CD4-positive, alpha-beta T cell treated with Interleukin-15 for 4 hours (primary cell): ENCODE measurements at places on chromosomes 4 and X.

DNA sequence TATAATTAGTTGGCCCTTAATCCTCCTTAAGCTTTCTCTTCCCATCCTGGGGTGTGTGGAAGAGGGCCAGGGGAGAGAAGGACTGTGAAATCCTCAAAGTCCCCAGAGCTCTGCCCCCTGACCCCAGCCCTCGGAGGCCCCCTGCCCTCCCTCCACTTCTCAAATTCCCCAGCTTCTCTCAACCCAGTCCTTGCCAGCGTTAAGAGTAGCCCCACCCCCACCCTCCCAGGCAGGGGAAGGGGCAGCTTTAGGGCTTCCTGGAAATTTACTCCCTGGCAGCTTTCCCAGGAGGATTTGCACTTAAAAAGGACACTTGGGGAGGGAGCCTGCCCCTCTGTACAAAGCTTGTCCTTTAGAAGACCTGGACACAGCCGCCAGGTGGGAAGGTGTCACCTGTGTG, 11.8 kb upstream of the CD40LG start:
- no peak for DNase-seq

DNA sequence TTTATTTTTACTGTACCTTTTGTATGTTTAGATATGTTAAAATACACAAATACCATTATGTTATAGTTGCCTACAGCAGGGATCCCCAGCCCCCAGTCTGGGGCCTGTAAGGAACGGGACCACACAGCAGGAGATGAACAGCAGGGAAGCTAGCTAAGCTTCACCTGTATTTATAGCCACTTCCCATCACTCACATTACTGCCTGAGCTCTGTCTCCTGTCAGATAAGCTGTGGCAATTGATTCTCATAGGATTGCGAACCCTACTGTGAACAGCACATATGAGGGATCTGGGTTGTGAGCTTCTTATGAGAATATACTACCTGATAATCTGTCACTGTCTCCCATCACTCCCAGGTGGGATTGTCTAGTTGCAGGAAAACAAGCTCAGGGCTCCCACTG, 73.9 kb downstream of the BMPR1B start:
- DNase-seq, result no peak

- no peak for DNase-seq
These were observed 314.7 kb downstream of the LDB2 start for GRCh38 chr4:16583764-16584163.

- DNase-seq, result no peak
These were observed 27.9 kb downstream of the TRIM61 start for GRCh38 chr4:164949448-164950143.

GRCh38 chrX:25020905-25021449, 5.2 kb upstream of the ARX start:
- DNase-seq, result peak; percentile 12

DNA sequence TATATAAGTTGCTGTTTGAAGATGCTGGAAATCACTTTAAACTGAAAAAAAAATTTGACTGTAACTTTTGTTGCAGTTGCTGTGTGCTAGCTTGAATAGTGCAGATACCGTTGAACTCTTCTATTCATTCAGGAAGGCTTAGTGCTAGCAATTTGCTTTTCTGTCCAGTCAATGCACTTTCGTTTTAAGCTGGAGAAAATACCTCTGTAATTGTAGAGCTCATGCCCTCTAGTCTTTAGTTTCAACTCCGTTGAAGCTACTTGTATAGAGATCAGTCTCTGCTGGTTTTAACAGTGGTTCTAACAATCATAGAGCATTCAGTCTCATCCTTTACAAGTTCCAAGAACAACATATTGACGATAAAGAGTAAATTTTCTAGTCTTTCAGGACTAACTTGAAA, 49.0 kb upstream of the TRPC3 start:
- DNase-seq, result no peak

- DNase-seq, result no peak
These were observed at the start of gene VGLL1 for GRCh38 chrX:136531951-136532350. Gene VGLL1, plus strand, starts transcription at chrX:136532215. Its CDS starts 3,806 bp downstream, at chrX:136536021.

DNA sequence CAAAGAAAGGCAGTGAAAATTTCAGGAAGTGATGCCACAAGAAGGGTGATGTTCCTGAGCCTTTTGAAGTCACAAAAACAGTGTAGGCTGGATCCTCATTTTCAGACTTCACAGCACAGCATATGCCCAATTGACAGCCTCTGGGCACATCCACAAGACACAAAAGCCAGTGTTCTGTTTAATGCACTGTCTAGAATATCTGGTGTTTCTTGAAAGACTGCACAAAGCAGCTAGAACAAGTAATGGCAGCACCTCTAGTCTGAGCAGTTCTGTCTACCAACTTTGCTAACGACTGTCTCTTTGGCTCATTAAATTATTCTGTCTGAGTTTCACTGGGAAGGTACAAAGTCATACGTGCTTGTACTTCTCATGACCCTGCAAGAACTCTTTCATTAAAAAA, 417.1 kb upstream of the GALNT7 start:
- DNase-seq, result no peak

- peak; percentile 25 for DNase-seq
These were observed 17.0 kb upstream of the HPF1 start for GRCh38 chr4:169774466-169775445.

- no peak for DNase-seq
These were observed 316.7 kb upstream of the IGFBP7 start for GRCh38 chr4:57426779-57427395.

DNA sequence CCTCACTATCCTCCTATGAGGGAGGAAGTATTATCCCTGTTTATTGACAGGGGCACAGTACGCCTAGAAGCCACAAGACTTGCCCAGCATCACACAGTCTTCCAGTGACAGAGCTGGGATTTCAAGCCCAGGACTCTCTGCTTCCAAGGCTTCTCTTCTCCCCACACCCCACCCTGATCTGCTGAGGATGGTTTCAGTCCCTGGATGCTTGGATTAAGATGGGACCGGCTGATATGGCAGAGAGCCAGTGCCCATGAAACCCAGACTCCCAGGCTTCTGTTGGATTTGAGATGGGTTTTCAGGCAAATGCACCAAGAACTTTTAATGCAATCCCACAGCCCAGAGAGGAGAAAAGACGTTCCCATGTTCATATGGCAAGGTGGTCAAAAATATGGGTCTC, 23.2 kb downstream of the EFNB1 start:
- no peak for DNase-seq

- no peak for DNase-seq
These were observed 507.4 kb downstream of the C4orf33 start for GRCh38 chr4:129603241-129603931.

GRCh38 chr4:35695003-35695402, 549.3 kb downstream of the ARAP2 start:
- DNase-seq, result no peak

DNA sequence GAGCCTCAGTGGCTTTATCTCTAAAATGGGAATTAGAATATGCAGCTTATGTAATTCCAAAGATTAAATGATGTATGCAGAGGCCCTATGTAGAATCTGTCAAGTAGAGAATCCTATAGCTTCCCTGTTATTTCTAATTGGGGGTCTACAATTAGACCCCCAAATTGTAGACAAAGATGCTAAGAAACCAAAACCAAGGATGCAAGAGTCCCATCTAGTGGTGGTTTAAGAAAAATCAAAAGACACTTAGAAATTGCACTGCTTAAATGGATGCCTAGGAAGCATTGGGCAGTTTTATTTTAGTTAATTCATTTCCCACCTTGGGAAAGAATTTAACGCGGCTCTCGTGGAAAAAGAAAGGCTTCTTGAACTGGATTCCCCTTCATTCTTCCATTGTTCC, 115.2 kb downstream of the GABRA2 start:
- DNase-seq, result no peak

GRCh38 chr4:112492321-112492720, 23.7 kb downstream of the NEUROG2 start:
- no peak for DNase-seq

DNA sequence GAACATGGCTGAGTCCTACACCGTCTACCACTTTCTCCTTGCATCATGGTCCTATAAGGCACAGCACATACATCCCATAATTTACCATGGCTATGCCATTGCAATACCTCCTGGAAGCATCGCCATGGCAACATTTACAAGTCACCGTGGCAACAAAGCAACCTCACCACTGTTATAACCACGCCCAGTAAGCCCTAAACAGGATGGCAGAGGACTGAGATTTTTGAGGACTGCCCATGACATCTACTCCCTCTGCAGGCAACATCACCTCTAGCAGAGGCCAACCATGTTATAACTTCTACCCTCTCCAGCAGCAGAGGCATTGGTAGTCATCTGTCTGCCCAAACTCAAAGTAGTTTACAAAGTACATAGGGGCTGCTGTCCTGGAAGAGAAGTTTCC, 29.7 kb downstream of the BCOR start:
- peak; percentile 44 for DNase-seq

GRCh38 chrX:106611679-106612392, at the start of gene RADX:
Gene RADX, plus strand, starts transcription at chrX:106611978. Its CDS starts 103 bp downstream, at chrX:106612081.
- DNase-seq, result peak; percentile 87

- no peak for DNase-seq
These were observed 44.8 kb upstream of the CBR4 start for GRCh38 chr4:169054879-169055278.

- DNase-seq, result no peak
These were observed 138.6 kb downstream of the KLHL8 start for GRCh38 chr4:87081826-87082225.

GRCh38 chrX:14584548-14584947, 55.2 kb downstream of the GLRA2 start:
- no peak for DNase-seq

- peak; percentile 13 for DNase-seq
These were observed 5.2 kb downstream of the MAP9 start for GRCh38 chr4:155371432-155372043.

- DNase-seq, result peak; percentile 88
These were observed 46.9 kb upstream of the RHOH start for GRCh38 chr4:40149960-40150385.

- DNase-seq, result no peak
These were observed 18.6 kb upstream of the FRMD7 start for GRCh38 chrX:132146456-132146855.

DNA sequence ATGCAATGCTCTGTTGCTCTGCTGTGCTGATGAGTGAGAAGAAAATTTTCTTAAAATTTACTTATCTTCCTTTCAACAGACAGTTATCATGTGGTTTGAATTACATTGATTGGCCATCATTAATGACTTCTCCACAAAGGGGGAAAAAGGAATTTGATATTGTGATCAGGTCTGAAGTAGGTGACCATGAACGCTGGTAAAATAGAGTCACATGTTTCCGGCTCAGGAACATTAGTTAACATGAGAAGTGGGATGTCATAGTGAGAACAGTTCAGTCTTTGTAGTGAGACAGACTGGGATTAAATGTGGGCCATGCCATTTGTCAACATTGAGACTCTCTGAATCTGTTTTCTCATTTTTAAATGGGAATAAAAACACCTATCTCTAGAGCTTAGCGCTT, 50.6 kb downstream of the GBA3 start:
- no peak for DNase-seq

DNA sequence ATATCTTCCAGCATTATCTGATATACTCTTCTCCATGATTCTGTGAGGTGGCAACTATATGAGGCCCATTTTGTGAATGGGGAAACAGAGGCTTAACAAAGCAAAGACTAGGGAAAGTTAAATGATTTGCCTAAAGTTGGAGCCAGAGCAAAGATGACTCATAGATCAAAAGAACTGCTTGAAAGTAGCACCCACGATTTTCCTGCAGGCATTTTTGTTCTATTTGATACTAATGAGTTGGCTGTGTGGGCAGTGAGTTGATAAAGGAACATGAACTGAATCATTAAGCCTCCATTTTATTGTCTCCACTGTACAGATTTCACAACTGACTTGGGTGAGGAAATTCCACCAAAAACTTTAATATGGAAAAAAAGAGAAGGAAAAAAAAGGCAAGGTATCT, 138.9 kb upstream of the IGFBP7 start:
- DNase-seq, result no peak

GRCh38 chr4:18435781-18436180, 414.2 kb upstream of the LCORL start:
- no peak for DNase-seq

DNA sequence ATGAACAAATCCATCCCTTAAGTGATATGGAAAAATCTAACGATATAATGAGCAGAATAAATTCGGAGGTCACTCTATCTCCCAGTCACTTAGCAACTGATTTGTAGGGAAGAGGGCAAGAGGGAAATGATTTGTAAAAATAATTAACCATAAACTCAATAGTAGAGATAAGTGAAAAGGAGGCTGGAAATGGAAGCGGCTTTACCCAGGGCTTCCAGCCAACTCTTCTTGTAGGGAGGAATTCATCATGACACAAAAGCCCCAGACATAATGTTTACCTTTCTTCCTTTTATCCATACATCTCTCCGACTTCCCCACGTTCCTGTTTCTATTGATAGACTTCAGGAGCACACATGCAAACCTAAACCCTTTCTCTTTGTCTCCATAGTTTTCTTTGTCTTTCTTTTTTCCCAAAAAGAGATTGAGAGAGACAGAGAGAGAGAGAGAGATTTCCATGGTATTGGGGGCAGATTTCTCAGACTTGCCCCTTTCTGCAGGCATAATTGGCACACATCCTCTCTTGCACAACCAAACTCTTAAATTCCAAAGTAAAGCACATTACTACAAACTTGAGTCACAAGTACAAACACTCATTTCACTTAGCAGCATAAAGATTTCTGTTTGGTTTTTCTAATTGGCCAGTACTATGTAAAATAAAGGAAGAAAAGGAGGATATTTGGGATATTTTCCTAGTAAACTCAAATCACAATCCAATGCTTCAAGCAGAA, 140.9 kb downstream of the MAPK10 start:
- DNase-seq, result no peak

- DNase-seq, result no peak
These were observed 1.3 kb downstream of the TBL1X start for GRCh38 chrX:9466124-9466495.

DNA sequence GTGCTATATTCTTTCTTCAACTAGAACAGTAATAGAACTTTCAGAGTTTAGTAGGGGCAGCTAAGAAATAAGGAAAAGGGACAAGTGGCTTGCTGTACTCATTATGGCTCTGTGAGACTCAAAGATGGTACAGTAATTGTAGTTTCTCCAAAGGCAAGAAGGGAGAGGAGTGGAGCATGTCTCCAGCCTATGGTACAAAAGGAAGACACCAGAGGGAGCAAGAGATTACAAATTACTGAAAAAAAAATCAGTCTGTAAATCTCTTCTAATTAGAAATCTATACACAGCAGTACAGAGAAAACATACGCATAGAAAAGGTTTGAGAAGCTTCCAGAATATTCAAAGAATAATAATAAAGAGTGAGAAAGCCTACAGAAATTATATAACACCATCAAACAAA, 61.4 kb downstream of the KLHL4 start:
- DNase-seq, result no peak

GRCh38 chr4:140158365-140159030, 4.5 kb upstream of the MAML3 start:
- DNase-seq, result no peak

DNA sequence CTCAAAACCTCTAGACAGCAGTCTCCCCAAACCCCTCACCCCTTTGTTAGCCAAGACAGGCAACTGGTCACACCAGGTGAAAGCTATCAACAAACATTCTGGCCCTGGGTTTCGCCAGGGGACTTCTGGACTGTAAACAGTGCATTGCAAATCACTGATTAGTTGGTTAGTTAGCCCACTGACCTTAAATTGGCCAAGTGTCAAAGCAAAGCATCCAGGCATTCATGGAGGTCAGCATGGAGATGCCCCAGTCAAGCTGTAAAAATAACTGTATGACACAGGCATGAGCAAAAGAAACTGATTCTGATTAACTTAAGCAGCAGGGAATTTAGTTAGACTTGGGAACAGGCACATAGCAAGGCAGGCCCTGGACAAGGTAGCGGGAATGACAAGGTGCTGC, 156.0 kb upstream of the TTC29 start:
- no peak for DNase-seq
